ENCODE measurements at places on chromosomes 3 and 15. TPM values are rescaled to one million over a fixed set of nuclear protein-coding genes. Genes with fewer than 3 reads are reported as not detected.

DNA sequence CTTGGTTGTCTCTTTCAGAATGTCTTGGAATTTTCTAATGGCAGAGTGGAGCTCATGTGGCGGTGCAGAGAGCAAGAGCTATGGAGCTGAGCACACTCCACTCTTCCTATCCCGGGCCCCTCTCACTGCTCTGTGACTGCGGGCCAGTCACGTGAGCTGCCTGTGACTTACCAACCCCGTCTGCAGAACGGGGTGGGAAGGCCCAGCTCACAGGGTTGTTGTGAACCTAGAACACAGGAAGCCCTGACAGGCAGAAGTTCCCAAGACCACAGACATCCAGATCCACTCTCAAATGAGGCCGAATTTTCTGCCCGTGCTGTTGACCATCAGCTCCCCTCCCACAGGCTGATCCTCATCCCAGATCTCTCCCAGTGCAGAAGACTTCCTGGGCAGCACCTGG lies 35.5 kb upstream of the PLXNA1 start:
- no peak for DNase-seq

Gene CHRM5
- not detected for total RNA-seq

Gene SYNPR
- total RNA-seq: 17.6 TPM

- no peak for DNase-seq
Measured at GRCh38 chr3:3189102-3189727, 9.7 kb upstream of the CRBN start.

Gene APBA2
- 11.7 TPM for total RNA-seq

Gene AADACL2
- not detected for total RNA-seq

Gene P3H2
- total RNA-seq: 19.6 TPM

- no peak for DNase-seq
Measured at GRCh38 chr3:29447946-29448627, 167.2 kb downstream of the RBMS3 start.

Gene EPHA6
- total RNA-seq: not detected

- DNase-seq: no peak
Measured at GRCh38 chr15:93217343-93217742, 128.3 kb upstream of the RGMA start.

Gene GOLGA8Q
- total RNA-seq: 1.8 TPM

DNA sequence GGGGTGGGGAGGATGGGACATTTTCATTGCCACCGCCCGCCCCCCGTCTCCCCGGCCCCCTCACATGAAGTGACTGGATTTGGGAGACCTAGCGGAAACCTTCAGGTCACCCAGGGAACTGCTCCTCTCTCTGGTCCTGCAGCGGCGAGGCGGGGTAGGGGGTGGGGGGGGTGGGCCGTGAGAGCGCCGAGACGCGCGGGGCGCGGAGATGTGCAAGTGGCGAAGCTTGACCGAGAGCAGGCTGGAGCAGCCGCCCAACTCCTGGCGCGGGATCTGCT lies 712 bp upstream of the MME start:
- DNase-seq: no peak

Gene GOLGA8S
- not detected for total RNA-seq

- no peak for DNase-seq
Measured at GRCh38 chr3:46947981-46948791, 28.4 kb downstream of the CCDC12 start.

- no peak for DNase-seq
Measured at GRCh38 chr3:187954516-187954872, 199.5 kb upstream of the LPP start.

DNA sequence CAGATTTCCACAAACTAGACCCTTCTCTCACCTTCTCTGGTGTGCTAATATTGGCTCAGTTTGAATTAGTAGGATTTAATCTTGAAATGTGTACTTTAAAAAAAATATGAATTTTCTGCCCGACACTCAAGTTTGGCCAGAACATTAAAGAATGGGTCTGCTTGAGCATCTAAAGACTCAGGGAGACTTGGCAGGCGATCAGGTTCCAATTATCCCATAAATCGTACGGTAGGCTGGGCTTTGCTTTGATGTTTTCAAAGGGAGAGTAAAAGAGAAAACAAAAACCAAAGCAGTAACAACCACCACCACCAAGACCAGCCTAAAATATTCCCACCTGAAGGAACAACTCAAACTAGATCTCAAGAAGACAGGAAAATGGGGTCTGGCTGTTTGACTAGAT lies 230.8 kb downstream of the EBLN2 start:
- peak; percentile 0 for DNase-seq

Gene NEK10
- total RNA-seq: 0.79 TPM

DNA sequence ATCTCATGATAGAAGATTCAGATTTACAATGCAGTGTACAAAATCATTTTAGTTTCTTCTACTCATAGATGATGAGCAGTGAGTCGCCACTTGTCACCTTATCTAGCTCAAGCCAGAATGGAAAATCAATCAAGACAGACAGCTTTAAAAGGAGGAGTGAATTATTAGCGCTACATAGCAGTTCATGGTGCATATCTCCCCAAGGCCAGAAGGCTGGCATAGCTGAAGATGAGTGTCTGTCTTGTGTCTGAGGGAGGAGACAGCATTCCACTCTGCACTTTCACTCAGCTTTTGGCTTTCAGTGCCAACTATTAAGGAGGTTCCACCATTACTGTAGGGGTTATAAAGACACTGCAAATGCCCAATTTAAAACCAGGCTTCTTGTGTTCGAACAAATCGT lies 804.1 kb upstream of the LMCD1 start:
- no peak for DNase-seq

Data from A673 (cell line).